ENCODE measurements at places on chromosomes 7 and 10.

- no peak for DNase-seq
Measured at GRCh38 chr7:28169230-28169629, 11.4 kb downstream of the JAZF1 start.

- DNase-seq: no peak
Measured at GRCh38 chr7:20310963-20311742, 19.5 kb upstream of the ITGB8 start.

DNA sequence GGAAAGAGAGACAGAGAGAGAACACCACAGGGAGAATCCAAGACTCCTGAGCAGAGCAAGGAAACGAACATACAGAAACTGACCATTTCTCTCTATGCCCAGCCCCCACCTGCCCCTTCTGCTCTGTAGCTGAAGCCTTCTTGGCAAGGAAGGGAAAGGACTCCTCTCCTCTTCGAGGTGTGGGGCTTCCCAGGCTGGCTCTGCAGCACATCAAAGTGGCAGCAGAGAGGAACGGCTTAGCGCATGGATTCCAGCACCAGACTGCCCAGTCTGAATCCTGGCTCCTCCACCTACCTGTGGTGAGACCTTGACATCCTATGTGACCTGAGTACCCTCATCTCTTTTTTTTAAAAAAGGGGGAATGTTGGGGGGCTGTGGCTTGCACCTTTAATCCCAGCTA, 69.4 kb downstream of the SH3PXD2A start:
- no peak for DNase-seq

DNA sequence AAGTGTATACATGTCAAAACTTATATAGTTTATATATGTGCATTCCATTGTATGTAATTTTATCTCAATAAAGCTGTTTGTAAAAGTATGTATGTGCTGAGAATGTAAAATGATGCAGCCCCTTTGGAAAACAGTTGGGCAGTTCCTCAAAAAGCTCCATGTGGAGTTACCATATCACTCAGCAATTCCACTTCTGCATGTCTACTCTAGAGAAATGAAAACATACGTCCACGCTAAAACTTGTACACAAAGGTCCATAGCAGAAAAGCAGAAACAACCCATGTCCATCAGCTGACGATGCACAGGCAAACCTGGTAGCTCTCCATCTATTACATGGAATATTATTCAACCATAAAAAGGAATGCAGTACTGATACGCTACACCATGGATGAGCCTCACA, 8.3 kb upstream of the RGS10 start:
- no peak for DNase-seq

- DNase-seq: no peak
Measured at GRCh38 chr7:120724448-120724847, 133.5 kb downstream of the TSPAN12 start.

- no peak for DNase-seq
Measured at GRCh38 chr7:105932835-105933477, 30.1 kb upstream of the CDHR3 start.

- DNase-seq: no peak
Measured at GRCh38 chr7:82566752-82567151, 123.2 kb upstream of the CACNA2D1 start.

- DNase-seq: no peak
Measured at GRCh38 chr7:148325208-148325607, 265.4 kb upstream of the C7orf33 start.

GRCh38 chr7:130143334-130143732, 61.9 kb downstream of the TMEM209 start:
- no peak for DNase-seq

GRCh38 chr10:129467359-129468064, 471 bp downstream of the MGMT start:
- no peak for DNase-seq

- no peak for DNase-seq
Measured at GRCh38 chr10:62699148-62699547, 105.4 kb upstream of the ADO start.

- DNase-seq: no peak
Measured at GRCh38 chr10:59991661-59992060, 85.3 kb upstream of the CCDC6 start.

- DNase-seq: no peak
Measured at GRCh38 chr7:80631421-80631820, 7.0 kb upstream of the CD36 start.

- peak; percentile 49 for DNase-seq
Measured at GRCh38 chr10:69180525-69181204, 631 bp downstream of the SUPV3L1 start.

DNA sequence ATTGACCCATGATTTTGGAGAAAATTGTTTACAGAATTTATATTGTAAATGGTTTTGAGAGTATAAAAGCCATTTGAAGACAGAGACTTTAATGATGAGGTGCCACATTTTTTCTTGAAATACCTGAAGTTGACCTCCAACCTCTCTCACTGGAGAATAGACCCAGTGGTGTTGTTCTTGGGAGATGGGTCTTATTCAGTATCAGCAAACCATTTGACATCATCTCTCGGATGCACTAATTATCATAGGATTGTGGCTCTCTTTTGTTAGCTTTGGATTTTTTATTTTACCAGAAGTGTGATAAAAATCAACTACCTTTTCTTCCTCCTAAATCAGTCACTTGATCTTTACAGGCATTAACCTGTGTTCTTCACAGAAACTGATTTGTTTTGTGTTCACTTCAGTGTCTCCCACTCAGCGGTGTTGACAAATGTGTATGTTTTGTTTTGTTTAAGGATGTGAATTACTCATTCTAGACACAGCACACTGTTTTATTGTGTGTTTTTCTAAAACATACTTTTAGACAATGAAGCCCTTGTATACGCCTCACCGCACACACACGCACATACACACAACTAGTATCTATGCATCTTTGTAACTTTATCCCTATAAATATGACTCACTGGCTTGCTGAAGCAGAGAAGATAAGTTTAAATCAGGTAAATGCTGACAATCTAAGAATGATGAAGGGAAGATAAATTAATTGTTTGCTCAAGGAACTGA, 455.6 kb downstream of the INHBA start:
- DNase-seq: no peak

- DNase-seq: no peak
Measured at GRCh38 chr10:5659702-5660528, 6.5 kb downstream of the ASB13 start.

- no peak for DNase-seq
Measured at GRCh38 chr10:34816501-34817002, 1.5 kb upstream of the PARD3 start.

GRCh38 chr10:108801775-108802517, 1121.4 kb downstream of the XPNPEP1 start:
- no peak for DNase-seq

DNA sequence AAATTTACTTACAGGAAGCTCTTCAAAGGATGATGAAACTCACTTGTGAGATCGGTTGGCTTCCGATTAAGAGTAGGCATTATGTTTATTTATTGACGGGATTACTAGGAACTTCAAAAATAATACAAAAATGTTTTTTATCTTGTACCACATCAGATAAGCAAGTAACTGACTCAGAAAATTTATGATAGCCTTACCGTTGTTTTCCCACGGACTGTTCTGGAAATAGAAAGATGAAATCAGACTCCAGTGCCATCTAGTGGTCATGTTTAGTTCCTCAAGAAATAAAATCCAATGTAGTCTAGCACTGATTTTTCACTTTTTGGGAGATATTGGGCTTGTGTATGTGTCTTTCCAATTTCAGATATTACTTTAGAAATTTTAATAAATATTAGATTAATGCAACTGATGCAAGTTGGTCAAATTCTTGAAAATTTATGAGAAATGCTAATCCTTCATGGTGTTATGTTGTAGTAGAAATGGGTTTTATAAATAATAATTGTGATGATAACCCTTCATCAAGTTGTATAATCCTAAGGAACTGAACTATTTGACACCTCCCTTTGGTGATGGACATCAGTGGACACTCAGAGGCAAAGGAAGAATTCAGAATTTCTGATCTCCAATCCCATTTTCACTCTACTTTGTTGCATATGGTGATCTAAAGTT, 168.8 kb downstream of the TMEM26 start:
- no peak for DNase-seq

GRCh38 chr7:37765872-37766525, 82.4 kb upstream of the NME8 start:
- DNase-seq: no peak

DNA sequence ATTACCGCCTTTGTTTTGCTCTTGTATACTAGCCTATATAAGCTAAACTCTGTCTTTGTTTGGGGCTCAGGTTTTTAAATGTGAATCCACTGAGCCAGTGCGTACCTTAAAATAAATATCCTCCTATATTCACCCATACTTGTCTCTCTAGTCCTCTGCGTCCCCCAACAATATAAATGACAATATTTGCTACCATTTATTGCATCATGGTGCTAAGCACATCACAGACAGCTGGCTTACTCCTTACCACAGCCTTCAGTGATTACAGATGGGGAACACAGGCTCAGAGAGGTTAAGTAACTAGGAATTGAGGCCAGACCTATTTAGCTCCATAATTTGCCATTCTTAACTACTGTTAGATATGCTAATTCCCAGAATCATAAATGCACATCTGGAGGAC, 3.4 kb upstream of the ADCK2 start:
- no peak for DNase-seq

DNA sequence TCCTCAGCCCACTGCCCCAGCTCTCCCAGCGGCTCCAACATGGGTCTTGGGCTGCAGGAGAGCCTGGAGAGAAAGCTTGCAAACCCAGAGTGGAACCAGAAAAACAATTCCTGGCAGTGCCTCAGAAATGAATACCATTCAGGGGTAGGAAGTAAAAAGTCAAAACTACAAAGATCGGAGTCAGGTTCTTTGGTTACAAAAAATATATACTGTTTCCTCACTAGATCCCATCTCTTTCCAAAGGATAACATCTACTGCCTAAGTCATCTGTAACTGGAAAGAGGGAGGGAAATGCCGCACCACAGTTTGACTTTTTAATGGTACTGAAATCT, 14.9 kb downstream of the CREB3L2 start:
- no peak for DNase-seq

- no peak for DNase-seq
Measured at GRCh38 chr7:78746301-78746700, 707.2 kb downstream of the MAGI2 start.

DNA sequence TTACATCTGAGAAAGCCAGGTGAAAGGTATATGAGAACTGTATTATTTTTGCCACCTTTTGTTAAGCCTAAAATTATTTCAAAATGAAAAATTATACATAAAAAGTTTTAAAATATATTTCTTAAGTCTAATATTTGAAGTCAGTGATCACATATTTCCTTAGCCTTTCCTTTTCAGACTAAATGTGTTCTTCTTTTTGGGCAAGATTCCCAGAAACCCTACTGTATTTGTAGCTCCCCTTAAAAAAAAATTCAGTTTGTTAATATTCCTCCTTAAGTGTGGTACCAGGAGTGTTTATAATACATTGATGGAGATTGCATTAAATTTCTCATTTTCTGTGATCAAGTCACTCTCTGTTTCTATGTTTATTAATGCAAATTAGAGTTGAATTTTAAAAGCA, 22.8 kb downstream of the DNAJC1 start:
- DNase-seq: no peak

GRCh38 chr7:732556-732955, 5.5 kb upstream of the PRKAR1B start:
- no peak for DNase-seq

DNA sequence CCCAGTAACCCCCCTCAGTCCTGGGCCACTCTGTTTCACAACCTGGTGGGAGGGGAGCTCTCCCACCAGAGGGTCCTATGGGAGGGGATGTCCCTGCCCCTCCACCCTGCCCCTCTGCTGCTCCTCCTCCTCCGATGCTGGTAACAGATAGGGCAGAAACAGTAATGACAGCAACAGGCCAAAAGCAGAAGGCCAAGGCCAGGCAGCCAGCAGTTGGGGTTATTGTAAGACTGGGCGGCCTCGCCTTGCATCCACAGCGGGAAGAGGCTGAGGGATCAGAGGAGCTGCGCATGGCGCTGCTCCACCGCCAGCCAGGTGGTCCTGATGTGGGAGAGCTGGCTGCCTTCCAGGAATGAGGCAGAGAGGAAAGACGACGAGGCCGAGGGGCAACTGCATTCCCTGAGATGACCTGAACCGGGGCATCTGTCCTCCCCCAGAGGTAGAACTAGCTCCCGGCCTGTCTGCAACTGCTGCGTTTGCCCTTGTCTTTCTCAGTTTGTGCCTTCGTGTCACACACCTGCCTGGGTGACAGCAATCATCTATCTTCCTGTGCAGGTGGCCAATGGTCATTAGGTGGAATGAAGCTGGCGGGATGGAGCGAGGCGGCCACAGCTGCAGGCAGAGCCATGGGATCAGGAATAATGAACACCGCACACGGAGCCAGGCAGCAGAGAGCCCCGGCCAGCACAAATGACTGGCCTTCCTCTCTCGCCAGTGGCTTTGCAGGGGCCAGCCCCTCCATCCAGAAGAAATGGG, 54.0 kb upstream of the CACUL1 start:
- no peak for DNase-seq

- DNase-seq: no peak
Measured at GRCh38 chr10:110812583-110812982, 59.1 kb upstream of the PDCD4 start.

DNA sequence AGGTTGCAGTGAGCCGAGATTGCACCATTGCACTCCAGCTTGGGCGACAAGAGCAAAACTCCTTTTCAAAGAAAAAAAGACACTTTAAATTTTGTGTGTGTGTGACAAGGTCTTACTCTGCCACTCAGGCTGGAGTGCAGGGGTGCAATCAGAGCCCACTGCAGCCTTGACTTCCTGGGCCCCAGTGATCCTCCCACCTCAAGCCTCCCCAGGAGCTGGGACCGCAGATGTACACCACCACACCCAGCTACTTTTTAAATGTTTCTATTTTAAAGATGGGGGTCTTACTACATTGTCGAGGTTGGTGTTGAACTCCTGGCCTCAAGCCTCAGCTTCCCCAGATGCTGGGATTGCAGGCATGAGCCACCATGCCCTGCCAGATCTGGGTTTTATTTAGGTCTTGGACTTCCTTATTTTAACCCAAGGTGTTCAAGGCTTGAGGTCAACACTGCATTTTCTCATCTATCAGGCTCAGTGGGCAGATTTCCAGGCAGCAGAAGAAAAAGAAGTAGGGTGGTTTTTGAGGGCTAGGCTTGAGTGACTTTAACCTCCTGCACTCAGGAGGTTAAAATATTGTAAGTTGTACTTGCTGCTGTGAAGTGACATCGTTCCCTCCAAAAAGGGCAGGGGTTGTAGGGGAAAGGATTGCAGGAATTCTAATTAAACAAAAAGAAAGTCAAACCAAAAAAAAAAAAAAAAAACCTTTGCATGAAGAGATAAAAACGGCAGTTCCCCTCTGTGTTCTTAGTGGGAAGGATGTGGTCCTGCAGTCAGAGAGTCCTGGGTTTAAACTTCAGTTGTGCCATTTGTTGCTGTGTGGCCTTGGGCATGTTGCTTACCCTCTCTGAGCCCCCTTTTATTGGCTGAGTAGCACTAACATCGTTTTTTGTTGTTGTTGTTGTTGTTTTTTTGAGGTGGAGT, 71.5 kb downstream of the CARD11 start:
- no peak for DNase-seq

GRCh38 chr10:92970301-92971070, 90.1 kb upstream of the CYP26C1 start:
- DNase-seq: no peak

GRCh38 chr10:101558671-101559595, 29.1 kb downstream of the POLL start:
- no peak for DNase-seq

- DNase-seq: no peak
Measured at GRCh38 chr7:70763961-70764691, 367.8 kb upstream of the GALNT17 start.
